ENCODE measurements at places on chromosomes 13 and 19.

GRCh38 chr13:51785712-51786424, 18.1 kb downstream of the DHRS12 start:
- DNase-seq = no peak

GRCh38 chr19:38277969-38278680, 13.8 kb downstream of the SPINT2 start:
- DNase-seq = no peak

- no peak for DNase-seq
Observed at GRCh38 chr19:48338802-48339503, 13.6 kb downstream of the EMP3 start.

DNA sequence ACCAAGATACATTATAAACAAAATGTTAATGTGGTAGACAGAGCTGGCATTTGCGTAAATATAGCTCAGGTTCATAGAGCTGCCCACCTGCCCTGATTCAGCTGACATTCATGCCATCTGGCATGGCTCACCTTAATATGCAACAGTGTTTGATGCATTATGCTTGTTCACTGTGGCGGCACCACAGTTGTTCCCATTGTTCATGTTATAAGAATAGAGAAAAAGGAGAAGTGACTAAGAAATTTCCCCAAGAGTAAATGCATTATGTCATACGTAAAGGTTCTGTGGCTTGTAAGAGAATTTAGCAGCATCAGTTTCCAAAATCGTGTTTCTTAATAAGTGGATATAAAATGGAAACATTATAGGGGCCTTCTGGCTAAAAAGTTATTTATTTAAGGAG, 4.5 kb downstream of the CCNA1 start:
- no peak for DNase-seq

DNA sequence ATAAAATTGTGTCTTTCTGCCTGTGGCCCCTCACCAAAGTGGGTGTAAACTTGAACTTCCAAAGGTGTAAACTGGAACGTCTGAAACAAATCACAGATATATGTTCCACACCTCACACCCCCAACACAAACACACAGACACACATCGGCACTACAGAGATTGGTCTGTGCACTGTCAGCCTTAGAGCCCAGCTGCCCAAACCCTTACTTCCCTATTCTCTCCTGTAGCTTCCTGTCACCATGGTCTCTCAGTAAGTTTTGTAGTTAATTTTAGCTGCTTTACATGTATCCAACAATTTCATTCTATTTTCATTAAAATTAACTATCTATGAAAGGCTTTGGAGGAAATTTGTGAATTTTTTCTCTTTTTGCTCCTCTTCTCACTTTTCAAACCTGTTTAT, 5.4 kb downstream of the TM9SF2 start:
- DNase-seq = no peak

GRCh38 chr19:49718991-49719390, 28.1 kb downstream of the CPT1C start:
- DNase-seq = no peak

DNA sequence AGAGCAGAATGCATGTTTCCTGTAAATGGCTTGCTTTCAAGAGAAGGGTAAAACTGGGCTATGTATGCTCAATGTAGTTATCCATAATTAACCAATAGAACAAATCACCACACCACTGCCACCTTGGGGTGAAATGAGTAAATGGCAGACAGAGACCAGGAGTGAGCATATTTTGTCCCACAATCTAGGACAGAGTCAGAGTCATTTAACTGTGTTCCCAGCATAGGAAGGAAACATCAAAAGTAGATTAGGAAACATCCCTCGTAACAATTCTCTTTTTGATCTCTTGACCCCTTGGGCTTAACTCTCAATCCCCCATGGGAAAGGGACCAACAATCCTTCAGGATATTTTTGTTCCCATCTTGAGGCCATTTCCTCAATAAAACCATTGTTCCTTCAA, 224.8 kb downstream of the NHLRC3 start:
- no peak for DNase-seq

DNA sequence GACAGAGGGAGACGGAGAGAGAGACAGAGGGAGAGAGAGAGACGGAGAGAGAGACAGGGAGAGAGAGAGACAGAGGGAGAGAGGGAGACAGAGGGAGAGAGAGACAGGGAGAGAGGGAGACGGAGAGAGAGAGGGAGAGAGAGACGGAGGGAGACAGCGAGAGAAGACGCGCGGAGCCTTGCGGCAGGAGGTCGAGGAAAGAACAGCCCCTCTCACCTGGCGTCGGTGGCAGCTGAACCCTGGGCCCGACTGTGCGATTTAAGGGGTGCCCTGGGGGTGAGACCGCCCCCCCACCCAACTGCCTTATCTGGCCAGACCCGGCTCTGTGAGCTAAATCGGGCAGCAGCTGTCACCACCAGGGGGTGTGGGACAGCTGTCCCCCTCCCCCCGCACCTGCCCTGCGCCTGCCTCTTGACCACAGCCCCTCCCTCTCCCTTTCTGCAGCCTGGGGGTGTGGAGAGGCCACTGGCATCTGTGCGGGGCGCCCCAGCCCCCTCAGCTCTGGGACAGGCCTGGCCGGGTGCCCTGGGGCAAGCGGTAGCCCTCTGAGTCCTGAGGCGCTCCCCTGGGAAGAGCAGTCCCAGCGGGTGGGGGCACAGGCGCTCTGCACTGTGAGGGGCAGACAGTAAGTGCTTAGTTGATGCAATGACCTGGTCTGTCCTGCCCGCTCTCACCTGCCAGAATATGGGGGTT, 10.8 kb downstream of the JOSD2 start:
- DNase-seq = no peak

Measured in effector memory CD4-positive, alpha-beta T cell (primary cell).